Hair follicular keratinocyte (primary cell): ENCODE measurements at places on chromosomes 2 and 18. TPM values are rescaled to one million over a fixed set of nuclear protein-coding genes. Genes with fewer than 3 reads are reported as not detected.

Gene GALNT5
- 3.1 and 5.1 TPM in 2 replicates for total RNA-seq

Gene FKBP1B
- total RNA-seq, result 12.2 and 23.0 TPM in 2 replicates

Gene ASPRV1
- 0.19 and 0.62 TPM in 2 replicates for total RNA-seq

Gene C18orf54
- total RNA-seq, result 4.5 and 5.2 TPM in 2 replicates

Gene IL36A
- total RNA-seq, result not detected in 2 replicates

Gene DYNAP
- not detected in 2 replicates for total RNA-seq

Gene DOK6
- not detected in 2 replicates for total RNA-seq

Gene GALM
- 0.16 and 1.5 TPM in 2 replicates for total RNA-seq

Gene TGOLN2
- 28.9 and 31.1 TPM in 2 replicates for total RNA-seq

Gene UGT1A4
- not detected in 2 replicates for total RNA-seq

Gene LRATD1
- 6.3 and 8.1 TPM in 2 replicates for total RNA-seq

Gene SDC1
- 1,259 and 1,658 TPM in 2 replicates for total RNA-seq

Gene LYG2
- total RNA-seq, result not detected in 2 replicates

Gene ANKRD12
- 5.5 and 5.8 TPM in 2 replicates for total RNA-seq

Gene C2orf78
- total RNA-seq, result not detected in 2 replicates

Gene TCF7L1
- total RNA-seq, result 1.4 and 2.0 TPM in 2 replicates

Gene ANKRD30BL
- not detected in 2 replicates for total RNA-seq

Gene TUBA4B
- not detected in 2 replicates for total RNA-seq

Gene SERPINB13
- 2.6 and 8.0 TPM in 2 replicates for total RNA-seq

Gene RGPD3
- total RNA-seq, result 0.08 and 0.16 TPM in 2 replicates

Gene GPBAR1
- total RNA-seq, result not detected in 2 replicates

Gene ACTG2
- total RNA-seq, result 0.15 TPM in 1 of 2 replicates, not detected in the other

Gene TYMS
- total RNA-seq, result 12.8 and 32.8 TPM in 2 replicates

Gene TXNDC2
- total RNA-seq, result 0.34 TPM in 1 of 2 replicates, not detected in the other

Gene TRIM43
- total RNA-seq, result not detected in 2 replicates

Gene LIPG
- 84.4 and 118 TPM in 2 replicates for total RNA-seq

Gene TPO
- total RNA-seq, result 0.23 TPM in 1 of 2 replicates, not detected in the other

Gene HYCC2
- 2.6 and 3.6 TPM in 2 replicates for total RNA-seq

Gene SLC40A1
- not detected in 2 replicates for total RNA-seq

Gene ZNF396
- 0.08 and 0.15 TPM in 2 replicates for total RNA-seq

Gene COL4A4
- total RNA-seq, result under 0.01 and 0.16 TPM in 2 replicates

Gene SLC16A14
- total RNA-seq, result 0.31 and 0.34 TPM in 2 replicates

Gene SP3
- 48.4 and 52.3 TPM in 2 replicates for total RNA-seq

Gene RAB27B
- 4.3 and 5.5 TPM in 2 replicates for total RNA-seq

Gene GAL3ST2
- not detected in 2 replicates for total RNA-seq

Gene NEU4
- total RNA-seq, result not detected in 2 replicates

Gene ELAC1
- total RNA-seq, result 4.5 and 5.8 TPM in 2 replicates

Gene PRKD3
- total RNA-seq, result 26.6 and 32.3 TPM in 2 replicates

Gene CNTNAP5
- total RNA-seq, result not detected in 2 replicates
